ENCODE measurements at places on chromosomes 7 and 10.
A peak's percentile ranks its signal among the peaks of the same experiment; 100 is the strongest.

DNA sequence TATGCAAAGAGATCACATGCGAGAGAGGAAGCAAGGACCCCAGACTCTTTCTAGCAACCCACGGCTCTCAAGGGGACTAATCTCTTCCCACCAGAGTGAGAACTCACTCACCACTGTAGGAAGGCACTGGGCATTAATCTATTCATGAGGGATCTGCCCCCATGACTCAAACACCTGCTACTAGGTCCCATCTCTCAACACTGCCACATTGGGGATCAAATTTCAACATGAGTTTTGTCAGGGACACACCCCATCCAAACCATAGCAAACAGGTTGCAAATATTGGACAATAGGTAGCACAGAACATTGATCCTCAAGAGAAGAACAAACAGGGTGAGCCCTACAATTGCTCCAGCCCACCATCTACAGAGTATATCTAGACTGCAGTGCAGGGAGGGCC is 740.6 kb downstream of the LRMDA start:
- DNase-seq = no peak

DNA sequence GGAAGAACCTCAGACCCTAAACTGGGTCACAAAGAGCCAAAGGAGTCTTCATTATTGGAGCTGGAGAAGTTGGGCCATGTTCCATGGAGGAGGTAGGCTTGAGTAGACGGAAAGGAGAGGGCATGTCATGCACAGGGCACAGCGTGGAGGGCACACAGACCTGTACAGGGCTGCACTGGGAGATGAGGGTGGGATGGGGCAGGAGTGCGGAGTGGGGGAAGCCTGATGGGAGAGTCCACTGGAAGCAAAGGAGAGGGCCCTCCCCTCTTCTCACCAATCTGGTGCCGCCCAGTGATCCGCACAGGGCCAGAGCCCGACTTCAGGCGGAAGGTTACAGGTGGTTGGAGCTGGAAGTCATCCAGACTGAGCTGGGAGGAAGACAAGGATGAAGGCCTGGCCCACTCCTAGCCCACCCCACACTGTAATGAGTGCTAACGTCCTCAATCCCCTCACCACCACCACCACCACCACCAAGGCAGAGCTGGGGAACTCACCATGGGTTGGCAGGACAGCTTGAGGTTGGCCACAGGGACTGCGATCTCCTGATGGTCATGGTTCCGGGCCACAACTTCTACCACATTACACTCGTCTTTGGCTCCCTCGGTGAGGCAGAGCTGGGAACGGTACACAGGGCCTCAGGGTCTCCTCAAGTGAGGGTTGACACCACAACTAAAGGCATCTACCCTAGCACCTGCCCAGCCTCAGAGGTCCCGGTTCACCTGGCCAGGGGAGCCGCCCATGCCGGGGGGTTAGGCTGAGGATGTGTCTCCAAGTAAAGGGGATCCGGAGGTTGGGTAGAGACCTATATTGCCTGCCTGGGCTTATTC is 1.0 kb downstream of the NPM3 start:
- DNase-seq = no peak

- peak; percentile 69 for DNase-seq
Measured at GRCh38 chr7:94509264-94509886, at the start of gene CASD1. Gene CASD1, plus strand, starts transcription at chr7:94509809. Its CDS starts 276 bp downstream, at chr7:94510085.

GRCh38 chr7:1742555-1743303 is 72.7 kb downstream of the ELFN1 start:
- peak; percentile 51 for DNase-seq

GRCh38 chr10:124557648-124558338 is 96.2 kb downstream of the LHPP start:
- DNase-seq = peak; percentile 43

GRCh38 chr7:129975309-129975708 is 22.5 kb upstream of the UBE2H start:
- no peak for DNase-seq

- no peak for DNase-seq
Measured at GRCh38 chr7:94698275-94698674, 42.3 kb upstream of the SGCE start.

- peak; percentile 18 for DNase-seq
Measured at GRCh38 chr7:8261711-8262695, at the start of gene ICA1. Gene ICA1, minus strand, starts transcription at chr7:8262167. Its CDS starts 26,241 bp downstream, at chr7:8235926.

- DNase-seq = no peak
Measured at GRCh38 chr10:27857616-27858015, 112.0 kb upstream of the MKX start.

DNA sequence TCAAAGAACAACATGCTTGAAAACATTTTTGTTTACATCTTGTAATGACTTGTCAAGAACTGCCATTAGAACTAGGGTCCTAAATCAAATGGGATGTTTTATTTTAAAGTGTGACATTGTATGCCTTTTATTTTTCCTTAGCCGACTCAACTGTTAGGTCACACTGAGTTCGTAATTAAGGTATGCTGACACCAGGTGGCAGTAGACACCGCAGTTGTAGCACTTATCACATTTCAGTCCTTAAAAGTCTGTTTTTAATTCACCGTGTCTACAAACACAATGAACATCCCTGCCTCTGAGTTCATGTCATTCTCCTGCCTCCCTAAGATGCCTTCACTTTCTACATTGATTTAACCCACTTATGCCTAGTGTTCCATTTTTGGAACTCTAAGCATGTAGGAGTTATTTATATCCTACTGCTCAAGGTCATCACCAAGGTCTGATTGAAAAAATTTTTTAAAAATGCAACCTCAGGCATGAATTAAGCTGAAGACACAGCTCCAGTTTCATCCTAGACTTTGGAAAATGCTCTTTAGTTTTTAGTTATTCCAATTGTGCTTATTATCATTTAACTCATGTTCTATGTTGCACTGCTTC is 186.1 kb downstream of the BMPER start:
- no peak for DNase-seq

DNA sequence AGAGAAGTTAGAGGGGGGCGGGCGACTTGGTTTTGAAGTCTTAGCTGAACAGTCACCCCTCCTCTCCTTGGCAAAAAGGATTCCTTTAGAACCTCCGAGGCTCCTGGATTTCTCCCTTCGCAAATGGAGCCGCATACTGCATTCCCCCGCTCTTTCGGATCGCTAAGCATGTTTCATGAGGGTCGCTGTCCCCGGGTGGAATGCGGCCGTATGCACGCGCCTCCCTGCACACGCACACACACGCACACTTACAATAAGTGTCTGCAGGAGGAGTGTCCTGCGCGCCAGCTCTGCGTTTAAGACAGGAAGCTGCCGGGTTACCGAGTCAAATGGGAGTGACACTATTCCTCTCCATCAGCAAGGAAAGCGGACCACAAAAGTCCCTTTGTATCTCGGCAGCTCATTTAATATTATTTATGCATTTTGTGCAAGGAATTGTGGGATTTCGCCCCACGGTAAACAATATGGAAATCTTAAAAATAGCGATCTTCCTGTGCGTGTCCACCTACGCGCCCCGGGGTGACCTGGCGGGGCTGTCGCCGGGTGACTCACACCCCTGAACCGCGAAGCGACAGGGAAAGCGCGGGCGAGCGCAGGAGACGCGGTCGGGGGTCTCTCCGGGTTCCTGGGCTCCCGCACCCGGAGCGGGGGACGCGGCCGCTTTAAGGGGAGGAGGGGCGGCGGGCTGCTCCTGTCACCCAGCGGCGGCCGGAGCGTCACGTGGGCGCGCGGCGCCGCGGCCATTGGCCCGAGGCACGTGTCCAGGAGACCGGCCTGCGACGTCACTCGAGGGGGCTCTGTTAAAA is 988 bp upstream of the EN2 start:
- DNase-seq = no peak

DNA sequence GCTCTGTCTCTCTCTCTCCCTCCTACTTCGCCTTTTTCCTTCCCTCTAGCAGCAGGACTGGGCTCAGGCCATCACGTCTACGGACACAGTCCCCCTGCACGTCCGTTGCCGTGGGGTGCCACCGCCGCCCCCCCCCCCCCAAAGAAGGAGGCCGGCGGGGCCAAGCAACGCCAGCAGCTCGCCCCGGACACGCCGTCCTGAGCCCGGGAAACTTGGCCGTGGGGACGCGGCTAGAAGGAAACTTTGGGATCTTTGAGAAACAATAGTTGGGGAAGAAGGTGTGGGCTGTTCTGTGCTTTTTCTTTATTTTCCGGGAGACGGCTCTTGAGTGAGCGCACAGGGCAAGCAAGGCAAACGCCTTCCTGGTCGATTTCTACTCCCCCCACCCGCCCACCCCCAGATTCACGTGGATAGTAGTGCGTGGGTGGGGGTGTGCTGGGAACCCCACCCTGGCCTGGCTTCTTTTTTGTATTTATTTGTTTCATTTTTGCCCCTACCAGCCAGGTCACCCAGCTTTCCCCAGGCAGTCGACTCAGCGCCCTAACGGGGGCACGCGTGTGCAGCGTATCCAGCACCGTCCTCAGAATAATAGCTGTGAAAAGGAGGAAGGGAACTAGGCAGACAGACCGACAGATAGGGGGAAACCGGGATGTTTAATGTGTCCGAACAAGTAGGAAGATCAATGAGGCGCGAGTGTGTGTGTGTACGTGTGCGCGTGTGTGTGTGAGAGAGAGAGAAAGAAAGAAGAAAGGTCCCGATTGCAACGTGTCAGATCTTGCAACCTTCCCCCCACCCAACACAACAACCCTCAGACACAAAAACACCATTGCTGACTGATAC is 1.4 kb downstream of the MXI1 start:
- DNase-seq = peak; percentile 14

- no peak for DNase-seq
Measured at GRCh38 chr10:130404476-130405055, 268.4 kb downstream of the GLRX3 start.

DNA sequence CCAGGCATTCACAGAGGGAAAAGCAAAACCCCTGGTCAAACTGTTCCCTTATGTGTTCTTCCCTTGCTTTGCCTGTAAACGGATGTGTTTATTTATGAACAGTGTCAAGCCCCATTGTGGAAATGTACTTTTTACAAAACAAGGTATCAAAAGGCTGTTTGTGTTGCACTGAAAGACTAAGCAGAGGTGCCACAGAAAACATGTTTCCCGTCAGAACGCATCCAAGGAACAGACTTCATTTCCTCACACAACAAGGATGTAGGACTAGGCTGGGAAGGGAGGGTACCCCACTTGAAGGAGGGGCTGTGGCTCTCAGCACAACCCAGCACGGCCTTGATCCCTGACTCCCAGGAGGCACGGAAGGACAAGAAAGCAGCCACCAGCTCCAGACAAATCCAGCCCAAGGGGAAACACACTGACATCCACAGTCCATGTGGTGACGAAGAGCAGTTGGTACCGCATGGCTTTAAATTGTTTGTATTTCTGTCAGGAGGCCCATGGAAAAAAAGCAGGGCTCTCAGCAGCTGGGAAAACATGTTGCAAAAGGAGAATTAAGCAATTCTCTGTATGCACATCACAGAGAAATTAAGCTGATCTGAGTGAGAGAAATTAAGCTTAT is 85.6 kb downstream of the RNF216 start:
- no peak for DNase-seq

DNA sequence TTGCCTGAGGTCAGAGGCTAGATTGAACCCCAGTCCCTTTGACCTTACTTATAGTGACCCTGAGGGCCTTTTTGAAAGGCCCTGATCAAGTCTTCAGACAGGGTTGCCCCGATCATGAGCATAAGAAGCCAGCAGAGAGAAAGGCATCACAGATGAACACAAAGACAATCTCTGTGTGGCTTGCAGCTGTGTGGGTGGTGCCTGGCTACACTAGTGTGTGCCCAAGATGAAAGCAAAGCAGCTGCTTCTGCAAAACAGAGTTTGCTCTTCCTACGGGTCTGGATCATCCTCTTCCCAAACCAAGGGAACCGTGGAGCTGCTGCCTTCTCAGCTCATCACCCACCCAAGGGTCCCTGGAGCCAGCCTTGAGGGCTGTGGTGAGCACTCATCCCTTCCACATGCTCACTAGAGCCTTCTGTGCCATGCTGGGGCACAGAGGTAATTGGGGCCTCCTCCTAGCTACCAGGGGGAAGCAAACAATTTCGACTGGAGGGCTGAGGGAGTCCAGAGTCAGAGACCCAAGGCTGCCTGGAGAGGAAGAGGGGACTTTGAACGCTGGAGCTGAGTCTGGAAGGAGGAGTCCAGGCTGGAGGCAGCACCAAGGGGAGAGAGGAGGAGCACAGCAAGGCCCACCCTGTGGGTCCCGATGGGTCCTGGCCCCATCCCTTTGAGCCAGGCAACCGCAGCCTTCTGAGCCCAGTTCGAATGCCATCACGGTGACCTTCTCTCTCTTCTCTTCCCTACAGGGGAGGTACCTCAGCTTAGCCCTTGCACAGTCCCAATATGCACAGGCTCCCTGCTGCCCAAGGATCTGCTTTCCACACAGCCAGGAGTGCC is 42.3 kb downstream of the ANTXRL start:
- DNase-seq = no peak

GRCh38 chr10:66180021-66180420 is 745.8 kb upstream of the LRRTM3 start:
- no peak for DNase-seq

- no peak for DNase-seq
Measured at GRCh38 chr7:46786995-46787394, 794.9 kb downstream of the TNS3 start.

- no peak for DNase-seq
Measured at GRCh38 chr7:30133736-30134610, 813 bp upstream of the MTURN start.

- DNase-seq = no peak
Measured at GRCh38 chr7:152050547-152050971, 25.1 kb downstream of the GALNT11 start.

DNA sequence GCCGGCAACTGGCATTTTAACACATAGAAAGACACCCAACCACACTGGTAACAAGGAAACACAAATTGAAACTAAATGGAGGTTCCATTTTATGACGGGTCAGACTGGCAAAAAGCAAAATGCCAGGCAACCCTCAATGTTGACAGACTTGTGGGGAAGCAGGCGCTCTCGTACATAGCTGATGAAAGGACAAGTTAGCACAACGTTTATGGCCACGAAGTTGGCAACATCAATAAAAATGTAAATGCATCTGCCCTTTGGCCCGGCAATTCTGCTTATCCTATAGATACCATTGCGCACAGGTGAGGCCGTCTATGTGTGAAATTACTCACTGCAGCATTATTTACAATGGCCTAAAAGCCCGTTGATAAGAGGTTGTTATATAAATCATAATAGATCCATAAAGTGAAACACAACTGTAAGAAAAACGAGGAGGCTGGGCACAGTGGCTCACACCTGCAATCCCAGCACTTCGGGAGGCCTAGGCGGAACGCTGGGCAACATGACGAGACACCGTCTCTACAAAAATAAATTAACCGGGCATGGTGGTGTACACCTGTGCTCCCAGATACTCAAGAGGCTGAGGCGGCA is 39.8 kb downstream of the FOXL3 start:
- DNase-seq = no peak

- DNase-seq = no peak
Measured at GRCh38 chr7:141012696-141013344, 1.9 kb downstream of the MRPS33 start.

- DNase-seq = no peak
Measured at GRCh38 chr7:13276977-13277376, 589.5 kb downstream of the ARL4A start.

Measured in naive thymus-derived CD8-positive, alpha-beta T cell (primary cell).